ENCODE measurements at places on chromosomes 3 and 15.
A peak's percentile ranks its signal among the peaks of the same experiment; 100 is the strongest.

DNA sequence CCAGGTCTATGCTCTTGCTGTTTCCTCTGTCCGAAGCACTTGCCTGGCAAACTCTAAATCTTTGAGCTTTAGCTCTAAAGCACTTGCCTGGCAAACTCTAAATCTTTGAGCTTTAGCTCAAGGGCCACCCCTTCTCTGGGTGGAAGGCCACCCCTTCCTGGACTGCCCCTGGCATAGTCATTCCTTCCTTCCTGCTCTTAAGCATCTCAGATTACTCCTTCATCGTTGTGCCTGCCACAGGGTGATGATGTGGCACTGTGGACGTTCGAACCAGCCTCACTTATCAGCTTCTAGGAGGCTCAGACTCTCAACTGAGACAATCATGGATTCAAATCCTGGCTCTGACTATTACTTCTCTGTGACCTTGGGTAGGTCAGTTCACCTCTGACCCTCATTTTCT, 10.5 kb upstream of the CRABP1 start:
- no peak for DNase-seq

DNA sequence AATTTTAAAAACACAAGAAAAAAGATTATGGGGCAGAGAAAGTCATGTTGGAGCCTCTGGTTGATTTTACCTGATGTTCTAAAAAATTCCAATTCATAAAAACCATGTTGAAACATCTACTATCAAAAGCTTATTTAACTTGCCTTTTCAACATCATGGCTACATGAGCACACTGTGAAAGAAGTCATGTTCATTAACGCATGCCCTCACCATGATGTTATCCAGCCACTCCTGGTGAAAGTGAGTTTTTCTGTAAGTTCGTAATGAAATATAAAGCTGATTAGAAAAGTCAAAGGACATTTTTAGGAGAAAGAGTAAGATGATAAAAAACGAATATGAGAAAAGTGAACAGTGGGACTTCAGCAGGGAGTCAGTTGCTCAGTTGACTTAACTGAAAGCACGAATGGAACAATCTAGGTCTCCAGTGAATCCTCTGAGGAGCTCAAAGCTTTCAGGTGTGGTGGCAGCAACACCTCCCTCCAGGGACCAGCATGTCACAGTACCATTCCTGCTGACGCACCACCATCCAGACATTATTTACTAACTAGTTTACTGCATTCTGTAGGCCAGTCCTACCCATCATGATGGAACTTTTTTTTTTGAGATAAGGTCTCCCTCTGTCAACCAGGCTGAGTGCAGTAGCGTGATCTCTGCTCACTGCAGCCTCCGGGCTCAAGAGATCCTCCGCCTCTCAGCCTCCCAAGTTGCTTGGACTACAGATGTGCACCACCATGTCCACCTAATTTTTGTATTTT, 95.2 kb downstream of the MEIS2 start:
- no peak for DNase-seq

DNA sequence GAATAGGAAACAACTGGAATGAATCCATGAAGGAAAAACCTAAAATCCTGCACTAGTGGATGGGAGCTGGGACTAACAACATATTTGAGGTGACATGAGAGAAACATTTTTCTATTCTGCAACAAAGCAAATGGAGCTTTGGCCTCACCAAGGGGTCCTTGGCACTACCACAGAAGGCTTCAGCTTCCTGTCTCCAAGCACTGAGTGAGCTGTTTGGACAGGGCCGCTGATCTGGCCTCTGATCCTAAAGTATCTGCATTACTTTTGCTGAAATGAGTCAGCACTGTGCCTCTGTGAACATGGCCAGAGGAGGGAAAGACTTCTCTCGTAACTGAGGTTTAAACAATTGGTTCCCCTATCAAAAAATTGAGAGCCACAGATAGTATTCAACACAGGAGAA, 9.0 kb downstream of the ARPP21 start:
- no peak for DNase-seq

GRCh38 chr3:100131241-100131640, 16.9 kb upstream of the FILIP1L start:
- no peak for DNase-seq

- no peak for DNase-seq
Measured at GRCh38 chr3:59192473-59192872, 142.6 kb upstream of the CFAP20DC start.

GRCh38 chr3:183962807-183963206, 54.9 kb downstream of the ABCC5 start:
- no peak for DNase-seq

DNA sequence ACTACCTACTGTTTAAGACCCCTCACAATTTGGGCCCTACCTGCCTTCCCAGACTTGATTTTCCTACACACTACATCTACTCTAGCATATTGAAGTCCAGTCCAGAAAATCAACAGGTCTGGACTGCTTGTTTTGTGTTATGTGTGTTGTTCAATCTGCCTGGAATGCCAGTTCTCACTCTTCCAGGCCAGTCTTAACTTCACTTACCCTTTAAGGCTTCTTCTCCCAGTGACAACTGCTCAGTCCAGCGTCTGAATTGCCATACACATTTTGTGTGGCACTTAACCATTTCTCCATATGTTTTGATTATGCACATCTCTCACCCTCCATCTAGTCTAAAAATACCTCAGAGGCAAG, 1.1 kb downstream of the TICRR start:
- DNase-seq: no peak

GRCh38 chr3:176896640-176897039, 300.6 kb downstream of the TBL1XR1 start:
- no peak for DNase-seq

GRCh38 chr3:70519026-70519425, 206.6 kb upstream of the MDFIC2 start:
- no peak for DNase-seq

- no peak for DNase-seq
Measured at GRCh38 chr15:71577071-71577470, 233.3 kb upstream of the NR2E3 start.

DNA sequence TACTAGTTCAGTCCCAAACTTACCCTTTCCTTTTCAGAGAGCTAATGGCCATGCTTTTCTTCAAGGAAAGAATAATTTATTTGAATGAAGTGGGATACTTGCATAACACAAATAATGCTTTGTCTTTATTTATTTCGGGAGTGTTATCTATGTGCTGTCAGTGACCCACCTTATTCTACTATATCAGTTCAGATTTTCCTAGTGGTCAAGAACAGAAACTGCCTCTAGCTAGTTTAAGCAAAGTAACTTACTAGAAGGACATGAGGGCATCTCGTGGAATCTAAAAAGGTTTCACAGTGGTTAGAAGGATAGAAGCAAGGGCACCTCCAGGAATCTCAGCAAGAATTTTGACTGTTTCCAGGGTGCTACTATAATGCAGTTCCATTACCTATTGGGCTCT, 3.8 kb upstream of the TIMMDC1 start:
- DNase-seq: no peak

- DNase-seq: no peak
Measured at GRCh38 chr3:73746623-73747022, 121.9 kb upstream of the PDZRN3 start.

DNA sequence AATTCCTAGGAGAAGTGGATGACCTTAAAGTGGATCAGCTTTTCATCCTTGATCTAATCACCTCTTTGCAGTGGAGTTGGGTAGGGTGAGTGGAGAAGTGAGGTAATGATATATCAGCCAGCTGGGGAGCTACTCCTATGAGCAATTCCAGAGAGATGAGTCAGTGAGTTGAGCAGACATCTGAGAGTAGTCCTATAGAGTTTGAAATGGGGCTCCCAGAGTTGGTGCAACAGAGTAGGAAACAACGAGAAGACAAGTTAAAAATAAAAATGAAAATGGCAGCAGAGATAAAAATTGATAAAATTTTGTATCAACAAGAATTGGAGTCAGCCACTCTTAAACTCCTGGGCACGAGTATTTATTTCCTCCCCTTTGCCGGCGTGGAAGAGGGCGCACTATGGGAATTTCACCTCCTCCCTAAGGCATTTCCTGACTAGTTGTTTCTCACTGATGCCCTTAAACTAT, 150.8 kb upstream of the DPH6 start:
- DNase-seq: peak; percentile 71

GRCh38 chr3:71488391-71488809, 95.1 kb downstream of the FOXP1 start:
- DNase-seq: no peak

- DNase-seq: no peak
Measured at GRCh38 chr3:136476280-136476679, 226.1 kb downstream of the PCCB start.

GRCh38 chr3:157672061-157672460, 168.8 kb upstream of the VEPH1 start:
- no peak for DNase-seq

DNA sequence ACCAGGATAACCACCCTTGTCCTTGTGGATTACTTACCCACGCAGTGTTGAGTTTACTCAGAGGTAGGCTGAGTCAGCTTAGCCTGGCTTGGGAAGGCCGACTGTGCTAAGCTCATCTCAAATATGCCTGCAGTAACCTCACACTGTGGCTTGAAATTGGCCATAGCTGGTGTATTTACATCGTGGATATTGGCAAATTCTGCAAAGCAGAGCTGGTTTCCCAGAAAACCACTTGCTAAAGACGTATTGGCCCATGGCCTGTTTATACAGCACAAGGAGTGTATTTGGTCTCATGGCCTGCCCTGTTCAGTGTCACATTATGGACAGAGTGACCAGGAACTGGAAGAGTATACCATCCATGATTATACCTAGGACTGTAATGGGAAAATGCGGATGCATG, 170.5 kb upstream of the UBE3A start:
- no peak for DNase-seq

GRCh38 chr3:144127014-144127413, 155.4 kb downstream of the DIPK2A start:
- DNase-seq: no peak

DNA sequence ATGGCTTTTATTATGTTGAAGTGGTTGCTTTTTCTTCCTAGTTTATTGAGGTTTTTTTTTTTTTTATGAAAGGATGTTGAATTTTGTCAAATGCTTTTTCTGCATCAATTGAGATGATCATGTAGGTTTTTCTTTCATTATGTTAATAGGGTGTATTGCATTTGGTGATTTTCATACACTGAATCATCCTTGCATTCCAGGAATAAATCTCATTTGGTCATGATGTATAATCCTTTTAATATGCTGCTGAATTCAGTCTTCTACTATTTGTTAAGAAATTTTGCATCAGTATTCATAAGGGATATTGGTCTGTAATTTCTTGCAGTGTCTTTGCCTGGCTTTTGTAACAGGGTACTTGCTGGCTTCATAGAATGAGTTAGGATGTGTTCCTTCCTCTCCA, 11.5 kb upstream of the CLRN1 start:
- no peak for DNase-seq

DNA sequence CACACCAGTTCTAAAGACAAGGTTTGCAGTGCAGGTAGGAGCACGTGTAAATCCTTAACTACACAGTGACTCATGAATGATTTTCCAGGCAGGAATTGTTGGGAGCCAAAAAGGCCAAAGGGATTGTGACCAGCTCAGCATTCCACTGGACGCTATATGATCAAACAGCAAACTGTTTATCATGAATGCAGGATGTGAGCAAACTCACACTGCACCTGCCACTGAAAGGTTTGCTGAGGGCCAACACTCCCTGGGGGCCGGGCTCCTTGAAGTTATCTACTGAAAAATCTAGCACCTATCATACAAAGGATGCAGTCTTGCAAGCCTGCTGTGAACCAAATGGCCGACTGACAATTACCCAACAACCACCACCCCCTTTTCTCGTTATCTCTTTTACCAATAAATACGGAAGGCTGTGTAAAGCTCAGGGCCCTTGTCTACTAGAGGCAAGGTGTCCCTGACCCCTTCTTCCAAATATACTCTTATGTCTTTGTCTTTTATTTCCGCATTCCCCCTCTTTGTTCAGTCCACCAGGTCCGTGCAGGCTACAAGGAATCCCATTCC, 11.5 kb upstream of the DNASE1L3 start:
- DNase-seq: peak; percentile 37

DNA sequence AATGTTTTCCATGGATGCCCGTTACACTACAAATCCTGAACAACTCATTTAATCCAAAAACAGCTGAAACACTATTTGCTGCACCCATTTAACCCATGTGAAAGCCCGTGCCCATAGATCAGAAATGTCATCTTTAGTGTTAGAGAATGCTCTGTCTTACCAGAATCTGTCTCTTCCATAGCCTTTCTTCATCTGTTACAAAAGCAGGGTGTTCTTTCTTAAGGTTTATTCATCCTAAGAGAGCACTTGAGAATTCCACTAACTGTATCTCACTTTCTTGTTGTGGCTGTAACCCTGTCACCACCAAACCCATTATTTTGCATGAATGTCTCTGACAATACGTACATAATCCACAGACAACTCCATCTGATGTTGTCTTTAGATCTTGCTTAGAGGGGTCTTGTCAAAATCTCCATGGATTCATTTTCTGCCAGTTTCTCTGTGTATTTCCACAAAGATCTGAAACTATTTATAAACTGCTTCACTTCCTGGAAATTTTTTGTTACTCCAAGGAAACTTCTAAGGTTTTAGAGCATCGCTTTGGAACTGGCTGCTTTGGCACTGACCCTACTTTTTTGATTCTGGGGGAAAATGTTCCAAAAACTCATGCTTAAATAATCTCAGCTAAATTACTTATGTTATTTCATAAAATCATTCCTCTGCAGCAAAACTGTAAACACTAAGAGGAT, 167.8 kb upstream of the CCDC54 start:
- DNase-seq: no peak

- DNase-seq: no peak
Measured at GRCh38 chr3:138367911-138368310, 19.5 kb downstream of the MRAS start.

DNA sequence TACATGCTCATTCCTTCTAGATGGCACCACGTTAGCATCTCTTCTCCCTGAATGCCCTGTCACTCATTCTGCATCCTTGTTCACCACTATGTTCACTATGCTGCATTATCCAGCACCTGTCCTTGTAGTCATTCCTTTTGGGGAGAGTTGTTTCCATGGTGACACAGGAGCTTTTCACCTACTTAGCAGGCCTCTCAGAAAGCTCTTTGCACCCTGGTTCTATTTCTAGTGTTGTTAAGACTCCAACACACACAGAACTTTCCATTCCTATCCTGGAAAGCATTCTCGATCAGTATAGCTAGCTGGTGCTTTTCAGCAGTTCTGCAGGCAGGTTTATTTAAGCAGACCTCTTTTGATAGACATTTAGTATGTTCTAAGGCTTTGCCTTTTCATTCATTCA, 6.7 kb upstream of the RPL14 start:
- DNase-seq: no peak

DNA sequence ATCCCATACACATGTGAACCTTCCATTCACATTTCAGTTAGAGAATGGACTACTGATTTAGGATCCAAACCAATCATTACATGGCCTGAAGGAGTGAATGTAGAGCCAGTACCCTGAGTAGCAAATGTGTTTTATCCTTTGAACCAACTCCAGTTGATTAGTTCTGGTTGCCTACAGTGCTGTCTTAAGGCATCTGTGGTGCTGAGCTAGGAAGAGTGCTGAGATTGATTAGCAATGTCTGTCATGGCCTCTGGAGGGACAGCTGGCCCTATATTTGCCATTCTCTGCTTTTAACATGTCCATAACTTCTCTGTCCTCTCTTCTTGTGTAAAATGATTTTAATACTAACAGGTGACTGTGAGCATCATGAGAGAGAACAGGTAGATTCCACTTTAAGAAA, 11.1 kb downstream of the LRTM1 start:
- DNase-seq: no peak
